ENCODE measurements at places on chromosomes 3 and 15.
A peak's percentile ranks its signal among the peaks of the same experiment; 100 is the strongest.

- no peak for DNase-seq
These were observed 60.7 kb downstream of the PDZRN3 start for GRCh38 chr3:73563896-73564582.

- DNase-seq, result no peak
These were observed 34.8 kb upstream of the EOMES start for GRCh38 chr3:27756877-27757276.

GRCh38 chr3:73432023-73432705 is 192.6 kb downstream of the PDZRN3 start:
- DNase-seq, result no peak

DNA sequence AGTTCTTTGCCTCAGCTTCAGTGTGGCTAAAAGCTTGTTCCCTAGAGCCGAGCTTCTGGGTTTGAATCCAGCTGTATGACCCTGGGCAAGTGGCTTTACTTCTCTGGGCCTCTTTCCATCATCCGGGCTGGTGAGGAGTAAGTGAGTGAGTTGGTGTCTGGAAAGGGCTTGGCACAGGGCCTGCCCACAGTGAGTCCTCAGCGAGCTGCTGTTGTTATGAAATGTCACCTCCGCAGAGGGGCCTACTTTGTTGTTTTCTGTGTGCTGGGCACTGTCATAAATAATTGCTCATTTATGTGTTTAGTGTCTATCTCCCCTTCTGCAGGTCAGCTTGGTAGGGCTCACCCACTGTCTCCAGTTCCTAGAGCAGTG is 31.7 kb downstream of the SLC6A6 start:
- DNase-seq, result peak; percentile 52

DNA sequence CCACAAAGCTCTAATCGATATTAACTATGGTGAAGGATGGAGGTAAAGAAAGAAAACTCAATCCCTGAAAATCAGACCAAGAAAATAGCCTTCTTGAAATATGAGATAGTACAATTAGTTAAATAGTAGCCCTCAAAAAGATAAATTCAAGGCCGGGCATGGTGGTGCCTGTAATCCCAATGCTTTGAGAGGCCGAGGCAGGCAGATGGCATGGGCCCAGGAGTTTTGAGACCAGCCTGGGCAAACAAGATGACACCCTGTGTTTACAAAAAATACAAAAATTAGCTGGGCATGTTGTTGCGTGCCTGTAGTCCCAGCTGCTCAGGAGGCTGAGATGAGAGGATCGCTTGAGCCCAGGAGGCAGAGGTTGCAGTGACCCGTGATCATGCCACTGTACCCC is 31.6 kb upstream of the CEP152 start:
- DNase-seq, result no peak

All from stomach (tissue), 19 donors.